ENCODE measurements at places on chromosomes 2 and 18.

- DNase-seq = no peak
These were observed 7.4 kb downstream of the KLHL30 start for GRCh38 chr2:238145851-238146250.

GRCh38 chr2:85566265-85566664 lies 5.0 kb upstream of the GGCX start:
- DNase-seq = no peak

DNA sequence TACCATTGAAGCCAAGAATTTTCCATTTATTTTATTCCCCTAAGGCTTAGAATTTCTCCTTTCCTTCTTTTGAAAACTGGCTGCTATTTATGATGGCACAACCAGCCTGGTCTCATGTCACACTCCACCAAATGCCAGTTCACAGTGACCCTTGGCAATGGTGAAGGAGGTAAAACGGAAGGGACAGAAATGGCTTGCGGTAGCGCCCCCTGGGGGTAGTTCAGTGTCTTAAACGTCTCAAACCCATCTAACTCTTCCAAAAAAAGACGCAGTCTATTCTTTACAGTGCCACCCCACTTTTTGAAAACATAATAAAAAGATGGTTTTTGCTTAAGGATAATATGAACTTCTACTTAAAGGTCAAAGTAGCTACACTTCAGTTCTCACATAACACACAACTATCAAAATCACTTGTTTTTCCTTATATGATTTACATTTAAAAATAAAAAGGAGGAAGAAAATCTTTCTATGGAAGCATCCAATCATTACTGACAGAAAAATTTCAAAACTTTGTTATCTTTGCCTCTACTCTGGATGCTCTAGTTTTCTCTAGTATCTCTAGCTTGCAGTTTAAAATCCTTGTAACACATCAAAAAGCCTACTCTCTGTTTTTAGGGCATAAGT lies 28.0 kb downstream of the PNO1 start:
- no peak for DNase-seq

- no peak for DNase-seq
These were observed 1317.5 kb upstream of the CELF4 start for GRCh38 chr18:38883111-38883510.
